DMS79 treated with DMSO at 0.1 percent for 48 hours (cell line): ENCODE measurements at places on chromosomes 7 and 10.

DNA sequence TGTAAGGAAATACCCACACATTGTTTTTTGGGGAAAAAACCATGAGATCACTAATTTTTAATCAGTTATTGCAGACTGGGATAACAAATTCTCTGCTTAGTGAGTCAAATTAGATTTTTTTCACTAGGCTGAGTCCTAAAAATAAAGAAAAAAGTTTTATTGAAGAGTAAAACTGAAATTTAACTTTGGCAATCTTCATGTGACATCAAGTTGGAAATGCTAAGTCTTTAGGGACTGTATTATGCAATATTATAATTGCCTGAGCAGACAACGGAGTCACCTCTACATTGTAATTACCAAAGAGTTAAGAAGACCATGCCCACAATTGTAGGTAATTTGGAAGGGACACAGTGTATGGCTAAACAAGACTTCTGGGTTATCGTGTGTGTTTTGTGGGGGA is 2.2 kb upstream of the CLEC5A start:
- no peak for DNase-seq

DNA sequence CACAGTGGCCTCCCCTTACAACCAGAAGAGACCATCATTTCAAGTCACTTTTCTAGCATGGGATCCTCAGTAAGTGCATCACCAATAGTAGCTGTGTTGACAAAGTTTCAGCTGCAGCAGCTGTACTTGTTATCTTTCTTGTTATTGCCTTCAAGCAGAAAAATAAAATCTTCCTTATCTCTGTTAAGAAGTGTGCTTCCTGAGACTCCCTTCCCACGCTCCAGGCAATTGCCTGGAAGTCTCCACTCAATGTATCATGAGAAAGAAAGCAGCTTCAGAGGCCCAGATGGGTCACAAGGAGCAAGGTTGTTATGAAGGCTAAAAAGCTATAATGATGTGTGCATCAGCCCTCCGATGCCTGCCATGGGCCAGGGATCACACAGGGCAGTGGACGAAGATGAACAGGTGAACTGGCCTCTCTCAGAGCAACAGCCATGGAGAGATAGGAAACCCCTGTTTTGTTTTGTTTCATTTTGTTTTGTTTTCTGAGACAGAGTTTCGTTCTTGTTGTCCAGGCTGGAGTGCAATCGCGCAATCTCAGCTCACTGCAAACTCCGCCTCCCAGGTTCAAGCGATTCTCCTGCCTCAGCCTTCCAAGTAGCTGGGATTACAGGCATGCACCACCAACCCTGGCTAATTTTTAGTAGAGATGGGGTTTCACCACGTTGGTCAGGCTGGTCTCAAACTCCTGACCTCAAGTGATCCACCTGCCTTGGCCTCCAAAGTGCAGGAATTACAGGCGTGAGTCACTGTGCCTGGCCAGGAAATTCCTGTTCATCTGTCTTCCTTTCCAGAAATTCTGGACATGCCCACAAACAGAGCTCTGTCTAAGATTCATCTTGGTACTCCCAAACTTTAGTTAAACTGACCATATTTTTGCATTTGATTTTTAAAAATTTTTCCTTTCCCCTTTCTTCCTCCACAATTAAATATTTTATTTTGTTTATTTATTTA is 340.5 kb downstream of the TNS3 start:
- no peak for DNase-seq

- no peak for DNase-seq
Measured at GRCh38 chr10:124042656-124043309, 50.6 kb downstream of the CHST15 start.

DNA sequence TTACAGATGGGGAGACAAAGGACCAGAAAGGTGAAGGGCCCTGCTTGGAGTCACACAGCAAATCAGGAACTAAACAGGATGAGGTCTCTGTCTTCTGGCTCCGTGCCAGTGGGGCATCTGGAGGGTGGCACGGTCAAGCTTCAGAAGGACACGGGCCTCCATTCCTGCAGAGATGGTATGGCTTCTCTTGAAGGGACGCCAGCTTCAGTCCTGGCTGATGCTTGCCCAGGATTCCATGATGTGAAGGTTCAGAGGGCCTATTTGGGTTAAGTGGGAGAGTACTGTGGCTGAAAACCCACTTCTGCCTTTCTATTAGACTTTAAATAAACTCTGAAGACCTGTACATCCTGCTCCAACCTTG is 6.1 kb downstream of the RAMP3 start:
- no peak for DNase-seq

GRCh38 chr10:27660711-27661110 is 84.9 kb downstream of the MKX start:
- no peak for DNase-seq

DNA sequence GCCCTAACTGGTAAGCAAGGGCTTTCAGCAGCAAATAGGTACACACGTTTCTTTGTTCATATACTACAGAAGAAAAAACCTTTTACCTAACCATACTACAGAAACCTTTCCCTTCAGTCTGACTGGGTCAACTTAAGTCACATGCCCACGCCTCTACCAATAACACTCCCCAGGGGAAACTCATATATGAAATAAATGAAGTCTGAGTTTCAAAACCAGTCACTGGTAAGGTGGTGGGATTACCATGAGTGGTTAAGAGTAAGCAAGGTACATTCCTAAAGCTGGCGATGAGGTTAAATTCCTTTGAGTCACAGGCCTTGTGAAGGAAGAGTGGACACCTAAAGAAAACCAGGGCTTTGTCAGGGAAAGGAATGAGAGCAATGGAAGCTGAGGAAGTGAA is 21.4 kb upstream of the KIF20B start:
- no peak for DNase-seq

- DNase-seq = no peak
Measured at GRCh38 chr10:55870186-55870585, 490.9 kb downstream of the ZWINT start.

DNA sequence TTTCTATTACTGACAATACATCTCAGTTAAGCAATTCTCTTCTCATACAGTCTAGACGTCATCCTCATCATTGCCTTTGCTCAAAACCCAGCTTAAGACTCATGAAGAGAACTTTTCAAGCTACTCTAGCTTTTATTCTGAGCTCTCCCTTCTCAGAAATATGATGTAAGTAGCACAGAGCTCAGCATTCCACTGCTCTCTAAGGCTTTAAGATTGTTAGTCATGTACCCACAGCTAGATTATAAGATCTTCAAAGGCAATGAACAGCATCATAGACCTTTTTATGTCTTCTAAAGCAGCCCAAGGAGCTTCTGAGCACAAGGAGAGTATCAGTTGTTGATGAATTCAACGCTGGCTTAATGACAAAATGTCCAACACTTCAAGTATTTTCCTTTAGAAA is 119.3 kb downstream of the NRP1 start:
- no peak for DNase-seq

GRCh38 chr7:68730194-68730593 is 868.1 kb upstream of the AUTS2 start:
- no peak for DNase-seq

GRCh38 chr7:35723011-35723410 is 28.1 kb upstream of the HERPUD2 start:
- no peak for DNase-seq

DNA sequence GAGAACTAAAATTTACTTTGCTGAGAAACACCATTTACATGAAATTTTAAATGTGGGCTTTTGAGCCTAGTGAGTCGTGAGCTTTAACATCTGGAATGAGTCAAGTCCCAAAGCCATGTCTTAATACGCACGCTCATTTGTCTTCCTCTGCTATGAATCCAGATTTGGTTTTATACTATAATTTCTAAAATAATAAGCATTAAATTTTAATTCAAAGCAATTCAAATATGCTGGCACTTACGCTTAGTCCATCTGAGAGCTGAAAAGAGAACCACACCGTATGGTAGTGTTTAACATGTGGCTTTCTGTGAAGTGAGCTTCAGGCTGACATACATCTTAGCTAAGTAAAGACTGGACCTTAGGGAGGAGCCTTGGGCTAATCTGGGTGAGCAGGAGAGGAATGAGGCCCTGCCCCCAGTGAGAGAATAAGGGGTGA is 52.2 kb downstream of the CUBN start:
- no peak for DNase-seq

DNA sequence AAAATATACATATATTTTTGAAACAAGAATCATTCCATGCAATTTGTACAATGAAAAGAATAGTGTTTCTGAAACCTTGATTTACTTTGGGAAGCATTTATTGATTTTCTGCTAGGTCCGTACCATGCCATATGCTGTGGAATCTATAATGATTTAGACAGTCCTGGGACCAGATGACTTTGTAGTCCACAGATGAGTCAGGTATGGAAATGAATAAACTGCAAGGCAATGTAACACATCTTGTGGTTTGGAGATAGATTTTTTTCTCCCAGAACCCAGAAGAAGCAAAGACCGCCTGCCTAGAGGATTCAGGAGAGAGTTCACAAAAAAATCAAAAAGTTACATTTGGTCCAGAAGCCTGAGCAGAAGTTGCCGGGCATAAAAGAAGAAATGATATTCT is 190.4 kb downstream of the GPR37 start:
- DNase-seq = no peak

DNA sequence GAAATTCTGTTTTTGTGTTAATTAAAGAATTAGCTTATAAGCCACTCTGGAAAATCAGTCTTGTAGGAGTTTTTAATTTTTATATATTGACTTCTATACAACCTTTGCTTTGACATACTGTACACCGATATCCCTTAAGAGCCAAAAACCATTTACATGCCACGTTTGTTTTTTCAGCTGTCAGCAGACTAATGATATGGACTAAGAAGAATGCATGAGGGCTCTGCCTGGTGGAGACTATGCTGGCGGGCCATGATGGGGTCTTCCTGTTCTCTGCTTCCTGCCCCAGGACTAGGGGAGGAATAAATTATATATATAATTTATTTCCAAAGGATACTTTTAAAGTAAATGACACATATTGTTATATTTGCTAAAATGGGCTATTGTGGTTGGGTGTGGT is 96.3 kb downstream of the CDK14 start:
- DNase-seq = no peak

DNA sequence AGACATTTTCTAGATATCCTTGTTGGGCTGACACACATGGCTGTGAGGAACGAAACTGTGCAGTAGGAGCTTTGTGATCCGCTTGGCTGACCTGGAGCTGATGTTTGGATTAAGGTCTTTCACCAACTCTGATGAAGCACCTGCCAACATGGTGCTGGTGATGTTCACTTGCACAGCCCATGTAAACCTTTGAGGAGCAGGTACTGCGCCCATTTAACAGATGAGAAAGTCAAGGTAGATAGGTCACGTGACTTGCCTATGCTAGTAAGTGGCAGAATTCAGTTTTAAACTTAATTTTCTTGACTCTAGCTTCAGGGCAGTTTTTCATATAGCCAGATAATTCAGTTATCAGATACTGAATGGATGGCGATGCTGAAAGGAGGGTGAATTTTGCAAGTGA is 351.9 kb downstream of the RPS24 start:
- DNase-seq = no peak

DNA sequence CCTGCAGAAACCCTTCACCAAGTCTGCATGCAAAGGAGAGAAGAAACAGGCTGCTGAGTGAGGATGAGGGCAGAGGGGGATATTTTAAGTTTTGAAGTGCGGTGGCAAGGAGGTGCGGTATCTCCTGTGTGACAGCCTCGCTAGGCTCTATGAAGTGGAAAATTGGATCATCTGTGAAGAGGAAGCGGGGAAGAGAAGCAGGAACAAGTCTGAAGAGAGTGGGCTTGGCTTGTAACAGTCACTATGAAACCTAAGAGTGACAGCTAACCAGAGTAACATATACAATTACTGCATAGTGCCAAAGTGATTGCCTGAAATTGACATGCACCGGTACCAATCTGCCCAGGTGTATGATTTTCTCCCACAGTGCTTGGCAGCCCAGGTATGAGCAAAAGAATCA is 287.5 kb upstream of the KLF14 start:
- no peak for DNase-seq

GRCh38 chr7:97280950-97281349 is 163.5 kb downstream of the SDHAF3 start:
- DNase-seq = no peak

DNA sequence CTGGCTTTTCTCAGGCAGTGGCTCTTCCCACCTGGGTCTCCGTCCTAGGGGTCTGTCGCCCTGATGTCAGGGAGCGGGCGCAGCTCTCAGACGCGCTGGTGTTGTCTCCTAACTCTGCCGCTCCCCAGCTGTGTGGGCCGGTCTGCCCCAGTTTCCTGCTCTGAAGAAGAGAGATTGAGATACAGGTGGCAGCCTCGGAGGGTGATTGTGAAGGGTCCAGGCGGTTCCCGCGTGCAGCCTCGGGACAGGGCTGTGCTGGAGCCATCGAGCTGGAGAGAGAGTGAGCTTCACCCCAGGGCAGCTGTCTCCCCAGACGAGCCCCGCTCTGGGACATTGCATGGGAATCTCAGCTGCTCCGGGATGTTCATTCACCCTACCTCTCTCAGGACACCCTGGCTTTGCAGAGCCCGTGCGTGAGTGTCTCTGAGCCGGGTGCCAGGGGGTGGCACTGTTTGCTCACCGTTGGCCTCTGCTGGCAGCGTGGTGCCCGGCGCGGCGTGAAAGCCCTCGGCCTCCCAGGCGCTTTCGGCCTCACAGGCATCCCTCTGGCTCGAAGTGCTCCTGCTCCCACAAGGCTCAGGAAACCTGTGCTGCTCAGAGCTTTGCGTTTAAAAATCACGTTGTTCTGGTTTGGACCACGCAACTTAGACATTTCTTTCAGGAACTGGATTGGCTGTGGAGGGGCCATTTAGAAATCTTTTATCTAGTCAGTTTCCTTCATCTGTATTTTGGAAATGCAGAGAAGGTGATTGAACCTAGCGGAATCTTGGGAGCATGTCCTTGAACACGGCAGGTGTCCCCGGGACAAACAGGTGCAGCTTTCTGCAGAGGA is 33.8 kb upstream of the ZFAND2A start:
- DNase-seq = peak; percentile 46

- DNase-seq = no peak
Measured at GRCh38 chr10:101671453-101671852, 23.5 kb downstream of the FBXW4 start.

GRCh38 chr10:59812519-59813122 is 59.4 kb upstream of the MRLN start:
- no peak for DNase-seq

GRCh38 chr7:55189146-55189766 is 170.4 kb downstream of the EGFR start:
- DNase-seq = no peak

- DNase-seq = no peak
Measured at GRCh38 chr10:47206449-47207280, 93.3 kb upstream of the GDF10 start.

GRCh38 chr7:77752016-77752415 is 46.2 kb downstream of the TMEM60 start:
- no peak for DNase-seq

DNA sequence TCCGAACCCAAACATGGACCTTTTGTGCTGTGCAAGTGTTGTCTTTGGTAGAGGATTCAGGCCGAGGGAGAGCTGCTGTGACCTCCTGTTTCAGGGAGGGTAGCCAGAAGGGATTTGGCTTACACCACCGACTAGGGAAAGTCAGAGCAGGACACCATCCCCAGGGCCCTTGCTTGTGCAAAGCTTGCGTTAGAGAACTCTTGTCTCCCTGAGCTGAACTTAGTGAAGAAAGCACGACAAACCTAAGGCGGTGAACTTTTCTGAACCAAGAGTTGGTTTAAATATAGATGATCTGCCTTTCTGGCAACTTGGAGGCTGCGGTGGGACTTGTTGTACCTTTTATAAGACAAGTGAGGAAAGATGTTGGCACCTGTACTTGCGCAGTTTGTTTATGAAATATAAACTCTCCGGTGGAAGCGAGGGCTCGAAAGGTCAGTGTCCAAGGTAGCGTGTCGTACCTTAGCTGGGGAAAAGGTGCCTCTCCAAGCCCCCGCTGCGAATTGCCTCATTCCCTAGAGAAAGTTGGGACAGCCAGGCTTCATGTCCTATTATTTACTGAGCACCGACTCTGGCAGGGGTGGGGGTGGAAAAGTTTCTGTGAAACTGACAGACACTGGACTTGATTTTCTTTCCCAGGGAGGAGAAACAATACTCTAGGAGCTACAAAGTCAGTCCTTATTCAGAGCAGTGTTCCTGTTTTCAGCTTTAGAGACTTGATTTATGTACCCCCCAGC is 31.6 kb downstream of the WBP1L start:
- no peak for DNase-seq
